NCI-H1930 (cell line): ENCODE measurements at places on chromosomes 11 and 22.

DNA sequence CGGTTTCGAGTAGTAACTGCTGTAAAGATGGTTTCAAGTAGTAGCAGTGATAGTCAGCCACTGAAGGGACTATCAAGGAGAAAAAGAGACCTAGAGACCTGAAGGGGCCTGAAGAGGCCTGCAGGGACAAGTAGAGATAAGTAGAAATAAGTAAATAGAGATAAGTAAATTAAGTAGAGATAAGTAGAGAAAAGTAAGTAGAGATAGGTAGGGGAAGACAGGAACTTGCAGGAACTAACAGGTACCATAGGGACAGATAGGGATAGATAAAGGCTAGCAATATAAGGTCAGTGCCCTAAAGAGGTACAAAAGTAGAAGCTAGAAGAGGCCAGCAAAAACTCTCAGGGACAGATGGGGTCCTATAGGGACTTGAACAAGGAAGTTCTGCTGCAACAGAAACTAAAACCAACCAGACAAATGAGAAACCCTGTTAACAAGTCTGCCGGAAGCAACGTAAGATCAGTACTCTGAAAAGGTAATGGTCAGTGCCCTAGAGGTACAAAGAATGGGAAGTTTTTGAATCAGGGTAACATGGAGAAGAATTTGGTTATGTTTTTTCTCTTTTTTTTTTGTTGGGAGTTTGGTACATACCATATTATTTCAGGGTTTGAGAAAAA is 9.6 kb upstream of the SC5D start:
- DNase-seq: no peak

- DNase-seq: no peak
These were observed 14.9 kb upstream of the ME3 start for GRCh38 chr11:86687185-86687778.

DNA sequence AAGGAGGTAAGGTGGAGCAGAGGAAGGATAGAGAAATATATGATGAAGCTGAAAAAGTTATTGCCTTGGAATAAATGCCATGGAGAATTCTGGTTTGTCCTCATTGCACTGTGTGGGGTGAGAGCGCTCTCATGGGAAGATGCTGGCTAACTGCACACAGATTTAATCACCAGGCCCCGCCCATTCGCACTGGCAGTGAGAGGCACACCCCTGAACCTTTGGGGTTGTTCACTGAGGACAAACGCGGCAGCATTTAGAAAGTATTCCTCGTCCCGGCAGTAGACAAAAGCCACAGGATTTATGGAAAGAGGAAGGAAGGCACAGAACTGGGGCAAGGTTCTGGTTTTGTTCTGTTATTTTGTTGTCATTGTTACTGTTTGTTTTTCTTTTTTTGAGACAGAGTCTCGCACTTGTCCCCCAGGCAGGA is 70.2 kb downstream of the MED15 start:
- no peak for DNase-seq

GRCh38 chr11:17864478-17864941 is 129.9 kb downstream of the KCNC1 start:
- peak; percentile 6 for DNase-seq

DNA sequence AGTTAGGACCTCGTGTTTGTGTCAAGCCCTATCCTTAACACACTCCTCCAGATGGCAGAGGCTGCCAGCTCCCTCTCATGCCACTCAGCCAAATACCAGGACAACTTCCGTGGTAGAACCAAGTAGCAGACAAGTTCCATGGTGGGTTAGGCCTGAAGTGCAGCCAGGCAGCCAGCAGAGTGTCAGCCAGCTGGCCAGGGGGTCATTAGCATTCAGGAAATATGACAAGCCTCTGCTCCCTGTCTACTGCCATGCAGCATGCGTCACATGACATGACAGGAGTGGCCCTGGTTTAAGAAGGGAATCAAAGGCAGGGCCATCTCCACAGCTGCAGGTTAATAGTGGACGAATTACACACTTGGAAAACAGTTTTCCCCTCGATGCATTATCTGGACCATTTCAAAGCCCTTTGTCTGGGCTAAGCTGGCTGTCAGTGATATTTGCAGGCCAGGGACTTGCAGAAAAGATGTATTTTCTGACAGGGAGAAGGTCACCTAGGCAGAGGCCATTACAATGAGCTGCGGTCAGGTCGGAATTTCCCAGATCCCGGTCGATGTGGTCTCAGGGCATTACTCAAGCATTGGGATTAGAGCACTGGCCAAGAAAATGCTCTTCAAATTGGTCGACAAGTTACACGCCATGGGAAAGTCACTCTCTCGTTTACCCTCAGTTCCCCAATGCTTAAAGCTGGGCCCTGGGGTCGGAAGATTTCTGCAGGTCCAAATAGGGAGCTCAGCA is 461.7 kb upstream of the CADM1 start:
- no peak for DNase-seq

- DNase-seq: no peak
These were observed 107.7 kb downstream of the CRYBB2 start for GRCh38 chr22:25327018-25327755.

DNA sequence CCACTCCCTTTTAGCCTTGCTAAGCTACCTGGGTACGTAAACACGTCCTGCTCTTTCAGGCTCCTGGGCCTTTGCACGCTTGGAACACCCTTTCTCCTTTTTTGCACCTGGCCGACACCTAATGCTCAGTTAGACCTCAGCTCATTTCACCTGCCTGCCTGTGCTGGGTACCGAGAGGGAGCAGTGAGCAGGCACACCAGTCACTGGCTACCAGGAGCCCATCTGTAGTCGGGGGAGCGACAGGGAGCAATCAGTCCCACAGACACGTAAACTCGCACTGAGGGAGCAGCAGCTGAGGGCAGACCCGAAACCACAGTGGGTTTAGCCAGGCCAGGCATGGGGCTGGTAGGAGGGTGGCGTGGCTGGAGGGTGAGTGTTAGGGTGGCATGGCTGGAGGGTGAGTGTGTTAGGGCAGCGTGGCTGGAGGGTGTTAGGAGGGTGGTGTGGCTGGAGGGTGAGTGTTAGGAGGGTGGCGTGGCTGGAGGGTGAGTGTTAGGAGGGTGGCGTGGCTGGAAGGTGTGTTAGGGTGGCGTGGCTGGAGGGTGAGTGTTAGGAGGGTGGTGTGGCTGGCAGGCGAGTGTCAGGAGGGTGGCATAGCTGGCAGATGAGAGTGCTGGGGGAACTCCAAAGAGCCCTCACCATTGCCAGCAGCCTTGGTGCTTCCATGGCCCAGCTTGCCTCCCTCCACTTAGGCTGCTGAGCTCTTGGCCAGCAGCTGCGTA is 6.4 kb upstream of the GTSE1 start:
- no peak for DNase-seq

DNA sequence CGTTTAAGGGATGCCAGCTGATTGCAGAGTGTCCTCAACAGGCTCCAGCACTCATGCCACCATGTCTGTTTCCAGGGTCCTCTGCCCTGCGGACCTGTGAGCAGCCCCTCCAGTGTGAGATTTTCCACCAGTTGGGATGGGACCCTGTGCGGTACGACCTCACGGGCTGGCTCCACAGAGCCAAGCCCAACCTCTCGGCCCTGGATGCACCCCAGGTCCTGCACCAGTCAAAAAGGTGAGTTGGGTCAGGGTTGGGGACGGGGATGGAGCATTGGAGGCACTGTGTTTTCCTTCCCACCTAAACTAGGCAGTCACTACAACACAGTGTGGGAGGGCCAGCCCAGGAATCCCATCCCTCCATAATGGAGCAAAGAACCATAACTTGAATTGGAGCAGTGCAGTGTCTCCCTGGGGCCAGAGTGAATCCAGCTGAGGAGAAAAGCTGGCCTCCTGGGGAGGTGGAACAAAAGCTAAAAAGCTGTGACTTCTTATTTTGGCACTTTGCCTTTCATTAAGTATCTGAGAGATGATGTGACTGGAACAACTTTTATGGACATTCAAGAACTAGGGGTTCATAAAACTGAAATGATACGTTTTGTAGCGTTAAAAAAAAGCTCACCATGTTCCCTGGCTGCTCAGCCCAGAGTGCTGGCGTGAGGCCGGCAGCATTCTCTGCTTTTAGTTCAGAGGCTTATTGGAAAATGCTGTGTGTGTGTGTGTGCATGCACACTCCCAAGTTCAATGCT is 101.8 kb downstream of the MYO18B start:
- no peak for DNase-seq

- no peak for DNase-seq
These were observed 1598.1 kb downstream of the FAM181B start for GRCh38 chr11:81135570-81135969.

DNA sequence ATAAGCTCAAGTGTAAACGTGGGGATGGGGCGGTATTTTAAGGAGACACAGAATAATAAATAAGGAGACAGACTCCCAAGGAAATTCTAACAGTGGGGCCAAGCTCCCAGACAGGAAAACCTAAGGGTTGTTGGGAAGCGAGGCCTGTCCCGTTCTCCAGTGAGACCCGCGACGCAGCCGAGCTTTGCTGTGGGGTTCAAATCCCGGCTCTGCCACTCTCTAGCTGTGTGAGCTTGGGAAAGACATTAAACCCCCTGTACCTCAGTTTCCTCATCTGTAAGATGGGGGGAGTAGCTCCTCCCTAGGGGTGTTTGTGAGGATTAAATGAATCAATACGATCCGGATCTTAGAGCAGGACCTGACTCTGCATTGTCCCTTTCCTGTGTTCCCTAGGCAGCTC is 106.8 kb downstream of the TRIM29 start:
- no peak for DNase-seq

GRCh38 chr11:12126344-12127019 is 16.1 kb downstream of the MICAL2 start:
- no peak for DNase-seq

DNA sequence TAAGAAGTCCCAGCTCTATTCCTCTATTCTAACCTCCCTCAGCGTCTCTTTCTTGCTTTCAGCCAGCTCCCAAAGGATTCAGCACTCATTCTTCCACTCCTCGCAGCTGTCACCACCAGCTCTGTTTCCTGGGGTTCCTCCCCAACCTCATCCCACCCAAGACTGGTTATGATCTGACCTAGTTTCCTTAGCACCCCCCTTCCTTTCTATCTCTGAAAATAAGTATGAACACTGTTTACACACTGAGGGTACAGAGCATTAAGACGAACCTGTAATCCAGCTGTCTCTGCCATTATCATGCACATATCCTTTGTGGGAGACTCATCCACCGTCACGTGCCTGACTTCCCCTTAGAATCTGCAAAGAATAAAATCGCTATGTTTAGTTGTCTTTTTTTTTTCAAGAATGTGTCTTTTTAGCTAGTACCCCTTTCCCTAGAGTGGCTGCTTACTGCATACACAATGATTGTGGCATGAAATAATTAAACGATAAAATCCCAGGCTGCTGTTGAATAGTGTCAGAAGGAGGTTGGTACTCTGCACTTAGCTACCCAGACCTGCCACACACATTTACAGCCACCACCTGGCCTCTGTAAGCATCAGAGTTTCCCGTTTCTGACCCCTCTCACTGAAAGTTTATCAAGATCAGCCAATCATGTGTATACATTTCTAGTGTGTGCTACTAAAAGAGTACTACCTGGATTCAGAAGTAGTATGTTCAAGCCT is 26.9 kb upstream of the CSTF3 start:
- DNase-seq: no peak

DNA sequence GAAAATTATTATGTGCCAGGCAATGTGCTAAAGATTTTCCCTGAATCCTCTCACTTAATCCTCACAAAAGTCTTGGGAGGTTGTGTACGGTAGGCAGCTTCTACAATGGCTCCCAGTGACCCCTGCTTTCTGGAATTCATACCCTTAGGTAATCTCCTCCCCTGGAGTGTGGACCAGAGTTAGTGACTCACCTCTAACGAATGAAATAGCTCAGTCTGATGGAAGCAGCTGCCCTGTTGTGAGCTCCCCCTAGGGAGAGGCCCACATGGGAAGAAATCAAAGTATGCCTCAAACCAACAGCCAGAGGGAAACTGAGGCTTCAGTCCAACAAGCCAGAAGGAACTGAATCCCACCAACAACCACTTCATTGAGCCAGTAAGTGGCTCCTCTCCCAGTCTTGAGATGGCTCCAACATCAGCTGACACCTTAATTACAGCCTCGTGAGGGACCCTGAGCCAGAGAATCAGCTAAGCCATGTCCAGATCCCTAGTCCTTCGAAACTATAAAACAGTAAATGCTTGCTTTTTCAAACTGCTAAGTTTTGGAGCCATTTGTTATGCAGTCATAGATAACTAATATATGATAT is 98.9 kb upstream of the ISX start:
- DNase-seq: no peak

GRCh38 chr11:103806130-103806895 is 230.1 kb upstream of the DDI1 start:
- no peak for DNase-seq
